ENCODE measurements at places on chromosomes 6 and 20.

DNA sequence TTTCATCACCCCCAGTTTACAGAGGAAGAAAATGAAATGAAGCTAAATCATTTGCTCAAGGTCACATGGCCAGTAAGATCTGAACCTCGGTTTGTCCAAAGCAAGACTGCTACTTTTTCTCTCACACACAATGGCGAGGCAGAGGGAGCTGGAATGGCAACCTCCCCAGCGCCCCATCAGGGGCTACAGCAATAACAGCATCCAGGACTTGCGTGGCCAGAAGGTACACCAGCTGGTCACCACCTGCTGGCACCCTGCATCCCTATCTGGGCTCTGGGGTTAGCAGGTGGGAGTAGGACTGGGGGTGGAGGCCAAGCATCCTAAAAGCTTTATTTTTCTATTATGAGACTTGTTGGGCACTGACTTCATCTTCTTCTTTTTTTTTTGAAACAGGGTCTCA, 41.3 kb downstream of the TTI1 start:
- no peak for DNase-seq

DNA sequence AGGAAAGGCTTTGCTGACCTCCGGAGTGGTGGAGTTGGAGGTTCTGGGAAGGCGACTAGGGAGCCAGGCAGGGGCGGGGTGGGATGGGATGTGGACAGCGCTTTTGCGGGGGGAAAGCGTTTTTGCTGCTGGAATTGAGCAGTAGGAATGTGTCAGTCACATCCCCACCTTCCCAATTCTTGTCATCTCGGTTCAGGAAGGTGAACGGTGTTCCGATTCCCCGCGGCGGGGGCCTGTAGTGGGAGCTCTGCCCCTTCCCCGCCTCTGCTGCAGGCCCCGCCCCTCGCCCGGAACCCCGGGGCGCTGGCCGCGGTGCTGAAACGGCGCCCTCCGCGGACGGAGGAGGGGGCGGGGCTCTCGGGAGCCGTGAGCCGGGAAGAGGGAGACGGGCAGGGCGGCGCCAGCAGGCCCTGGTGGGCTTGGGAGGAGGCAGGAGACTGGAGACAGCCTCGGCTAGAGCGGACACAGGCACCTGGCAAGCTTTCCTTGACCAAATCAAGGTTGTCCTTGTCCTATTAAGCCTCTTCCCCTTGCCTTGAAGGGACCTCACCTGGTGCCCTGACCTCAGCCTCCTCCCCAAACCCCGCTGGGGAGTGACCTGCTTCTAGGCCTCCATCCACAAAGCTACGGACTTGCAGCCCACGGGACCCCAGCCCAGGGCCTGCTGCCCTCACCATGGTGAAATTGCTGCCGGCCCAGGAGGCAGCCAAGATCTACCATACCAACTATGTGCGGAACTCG, at the start of gene LHFPL5:
LHFPL5 (plus strand) TSS at position 357 of the 741 bp plus-strand sequence; CDS start at position 676, 319 bp downstream.
- DNase-seq = peak; percentile 47

DNA sequence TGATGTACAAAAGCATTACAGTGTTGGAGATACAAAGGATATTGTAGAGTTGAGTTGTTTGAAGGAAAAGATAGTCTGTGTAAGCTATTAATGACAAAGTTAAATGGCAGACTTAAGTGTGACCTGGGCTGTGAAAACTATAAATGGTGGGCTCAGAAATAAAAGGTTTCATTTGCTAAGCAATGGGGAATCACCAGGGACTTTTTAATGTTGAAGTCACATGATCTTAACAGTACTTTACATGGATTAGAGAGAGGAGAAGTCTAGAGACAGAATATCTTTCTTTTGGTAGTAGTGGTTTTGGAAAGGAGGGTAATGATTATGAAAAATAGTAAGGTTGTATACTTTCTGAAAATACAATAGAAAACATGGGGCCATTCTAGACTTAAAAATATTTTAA, 67.1 kb downstream of the SCAF8 start:
- DNase-seq = no peak

- DNase-seq = no peak
Measured at GRCh38 chr6:5300206-5300764, 39.0 kb downstream of the FARS2 start.

GRCh38 chr20:4304601-4305000, 289.2 kb upstream of the RNF24 start:
- no peak for DNase-seq

DNA sequence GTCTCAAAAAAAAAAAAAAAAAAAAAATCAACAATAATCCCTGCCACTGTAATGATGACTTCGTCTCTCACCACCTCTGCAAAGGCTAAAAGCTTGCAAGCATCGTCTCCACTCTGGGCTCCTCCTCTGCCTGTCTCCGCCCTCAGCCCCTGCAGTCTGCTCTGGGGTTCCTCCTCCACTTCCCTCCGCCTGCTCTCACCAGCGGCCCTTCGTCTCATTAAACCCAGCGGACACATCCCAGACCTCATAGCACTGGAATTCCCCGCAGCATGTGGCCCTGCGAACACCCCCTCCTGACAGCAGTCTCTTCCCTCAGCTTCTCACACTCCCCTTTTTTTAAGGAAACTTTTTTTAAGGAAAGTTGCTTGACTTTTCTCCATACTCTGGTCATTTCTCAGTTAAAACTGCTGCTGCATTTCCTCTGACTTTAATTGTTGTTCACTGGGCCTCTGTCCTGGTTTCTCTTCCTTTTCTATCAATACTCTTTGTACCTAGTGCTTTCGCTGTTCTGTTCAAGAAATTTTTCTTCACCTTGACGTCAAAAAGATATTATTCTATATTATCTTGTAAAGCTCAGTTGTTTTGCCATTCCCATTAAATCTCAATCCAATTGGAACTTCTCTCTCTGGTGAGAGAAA, 70.9 kb upstream of the PLEKHG1 start:
- no peak for DNase-seq

GRCh38 chr20:39152742-39153141, 190.6 kb downstream of the DHX35 start:
- DNase-seq = no peak

GRCh38 chr6:157806856-157807215, 16.2 kb upstream of the SNX9 start:
- DNase-seq = no peak

DNA sequence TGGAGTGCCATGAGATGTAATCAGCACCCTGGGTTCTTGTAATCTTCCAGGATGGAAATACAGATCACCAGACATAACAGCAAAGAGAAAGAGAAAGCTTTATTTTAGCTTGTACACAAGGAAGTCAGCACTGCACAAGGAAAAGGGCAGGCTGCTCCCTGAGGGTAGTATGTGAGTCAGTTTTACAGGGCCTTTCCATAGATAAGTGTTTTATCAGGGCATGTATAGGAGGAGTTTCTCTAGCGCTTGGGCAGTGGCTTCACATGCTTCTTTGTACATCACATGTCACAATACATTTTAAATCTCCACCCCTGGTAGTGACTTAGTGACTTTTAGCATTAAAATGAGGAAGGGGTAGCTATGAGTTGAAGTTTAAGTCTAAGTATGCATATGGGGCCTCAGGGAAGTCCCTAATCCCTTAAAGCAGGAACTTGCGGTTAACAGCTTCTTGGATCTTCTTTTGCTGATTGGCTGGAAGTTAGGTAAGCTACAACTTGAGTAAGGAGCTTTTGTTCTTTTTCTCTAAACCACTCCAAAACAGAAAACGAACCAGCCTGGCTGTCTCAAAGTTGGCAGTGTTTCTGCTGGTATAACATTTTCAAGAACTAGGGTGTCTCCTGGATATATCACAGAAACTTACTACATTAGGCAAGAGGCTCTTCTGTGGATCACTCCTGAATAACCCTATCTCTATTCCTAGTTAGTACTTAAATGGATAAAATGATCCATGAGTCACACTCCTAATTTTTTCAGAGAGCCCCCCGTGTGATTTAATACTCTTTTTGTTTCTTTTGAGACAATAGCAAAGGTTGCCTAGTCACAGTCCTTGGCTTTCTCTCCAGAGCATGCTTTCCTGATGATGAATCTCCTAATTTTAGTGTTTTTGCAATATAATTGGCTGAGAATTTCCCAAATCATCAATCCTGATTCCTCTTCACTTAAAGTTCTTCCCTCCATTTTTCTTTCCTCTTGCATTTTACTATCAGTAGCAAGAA, 60.2 kb downstream of the MRAP2 start:
- DNase-seq = no peak

- no peak for DNase-seq
Measured at GRCh38 chr6:8743170-8743745, 307.9 kb upstream of the SLC35B3 start.

- DNase-seq = no peak
Measured at GRCh38 chr6:130620338-130620781, 206.8 kb upstream of the SMLR1 start.
